ENCODE measurements at places on chromosomes 4 and X. TPM values are rescaled to one million over a fixed set of nuclear protein-coding genes. Genes with fewer than 3 reads are reported as not detected.

DNA sequence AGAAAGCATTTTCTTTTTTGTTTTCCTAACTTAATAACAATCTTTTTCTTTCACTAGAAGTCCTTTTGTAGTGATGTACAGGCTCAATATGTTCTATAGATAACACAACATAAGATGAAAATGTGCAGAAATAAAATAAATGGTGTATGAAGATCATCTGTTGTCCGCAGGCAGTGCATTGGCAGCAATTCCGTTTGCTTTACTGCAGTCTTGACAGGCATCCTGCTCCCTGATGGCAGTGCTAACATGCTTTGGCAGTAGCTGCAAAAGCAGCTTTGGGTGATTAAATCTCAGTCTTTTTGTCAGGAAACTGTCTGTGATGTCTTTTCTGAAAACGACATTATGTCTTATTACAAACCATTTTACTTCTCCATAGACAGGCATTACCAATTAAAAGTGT, 131.4 kb downstream of the TRAM1L1 start:
- H3K36me3 ChIP-seq, result no peaks in the 10 kb centered on the region
- H3K27me3 ChIP-seq, result no peaks in the 10 kb centered on the region
- DNase-seq, result no peak
- H3K4me3 ChIP-seq, result no peak overlapping the region

DNA sequence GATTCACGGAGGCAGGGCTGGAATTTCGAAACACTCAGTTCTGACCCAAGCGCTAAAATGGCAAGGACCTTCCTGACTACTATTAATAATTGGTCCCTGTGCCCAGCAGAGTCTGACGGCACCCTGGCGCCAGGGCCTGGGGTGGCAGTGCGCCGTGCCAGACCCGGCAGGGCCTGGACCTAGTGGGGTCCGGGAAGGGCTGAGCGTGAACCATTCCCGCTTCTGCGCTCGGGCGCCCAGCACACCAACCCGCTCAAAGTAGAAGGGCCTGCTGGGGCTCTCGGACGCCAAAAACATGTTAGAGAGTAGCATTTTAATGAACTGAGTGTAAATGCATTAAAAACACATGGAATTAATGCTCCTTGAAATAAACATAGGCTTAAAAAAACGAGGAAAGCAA, 346.7 kb upstream of the SFRP2 start:
- no peaks in the 10 kb centered on the region for H3K4me1 ChIP-seq
- no peak overlapping the region for H3K4me3 ChIP-seq
- H3K27ac ChIP-seq, result no peak overlapping the region
- no peaks in the 10 kb centered on the region for H3K27me3 ChIP-seq
- no peak for DNase-seq

DNA sequence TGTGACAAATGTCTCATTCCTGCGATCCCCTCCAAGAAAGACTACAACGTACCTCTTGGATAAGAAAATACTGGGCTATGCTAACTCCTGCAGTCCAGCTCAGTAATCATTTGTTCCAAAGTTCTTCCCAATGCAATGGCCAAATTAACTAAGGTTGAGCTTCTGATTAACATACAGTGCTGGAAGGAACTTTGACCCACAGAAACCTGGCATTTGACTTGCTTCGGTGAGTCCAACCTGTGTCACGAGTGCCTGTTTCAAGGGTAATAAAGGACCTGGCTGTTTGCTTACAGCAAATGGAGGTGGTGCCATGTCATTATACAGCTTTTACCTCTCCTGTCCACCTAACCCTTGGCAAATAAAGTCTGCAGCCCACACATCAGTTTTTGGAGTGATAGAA, 83.2 kb downstream of the RBM47 start:
- H3K4me1 ChIP-seq, result no peaks in the 10 kb centered on the region
- no peaks in the 10 kb centered on the region for H3K27me3 ChIP-seq
- no peak overlapping the region for H3K4me3 ChIP-seq
- H3K27ac ChIP-seq, result no peak overlapping the region
- no peaks in the 10 kb centered on the region for H3K36me3 ChIP-seq

Gene OTC
- polyA plus RNA-seq, result 2.2 TPM

- no peak for DNase-seq
- no peak overlapping the region for H3K4me3 ChIP-seq
- no peaks in the 10 kb centered on the region for H3K27me3 ChIP-seq
- no peaks in the 10 kb centered on the region for H3K36me3 ChIP-seq
- no peak overlapping the region for H3K27ac ChIP-seq
Observed at GRCh38 chr4:101211146-101211553, 136.2 kb downstream of the PPP3CA start.

DNA sequence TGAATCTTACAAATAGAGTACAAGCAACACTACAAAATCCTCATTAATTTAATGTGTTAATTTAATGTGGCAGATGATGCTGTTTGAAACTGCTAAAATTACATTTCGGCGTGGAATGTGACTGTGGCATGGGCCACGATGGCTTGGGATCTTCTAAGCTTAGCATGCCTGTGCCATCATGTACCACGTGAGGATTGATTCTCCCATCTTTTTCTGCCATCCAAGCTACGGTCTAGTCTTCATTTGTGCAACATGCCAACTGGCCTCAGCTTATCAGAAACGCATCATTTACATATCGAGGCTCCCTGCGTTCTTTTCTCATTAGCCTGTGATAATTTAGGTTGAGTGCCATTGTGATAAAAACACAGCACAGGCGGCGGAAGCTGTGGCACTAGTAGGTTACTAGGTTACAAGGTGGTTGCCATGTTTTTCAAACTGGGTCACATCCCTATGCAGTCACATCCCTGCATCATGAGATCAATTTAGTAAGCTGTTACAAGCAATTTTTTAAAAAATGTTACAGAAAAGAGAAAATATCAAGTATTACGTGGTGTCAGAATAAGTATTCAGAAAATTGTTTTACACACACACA, 189.9 kb upstream of the RBPJ start:
- no peak overlapping the region for H3K27ac ChIP-seq
- H3K4me1 ChIP-seq, result no peaks in the 10 kb centered on the region
- H3K27me3 ChIP-seq, result no peaks in the 10 kb centered on the region
- DNase-seq, result no peak
